Left renal pelvis (tissue), 4 donors: ENCODE measurements at places on chromosomes 6 and 20.

DNA sequence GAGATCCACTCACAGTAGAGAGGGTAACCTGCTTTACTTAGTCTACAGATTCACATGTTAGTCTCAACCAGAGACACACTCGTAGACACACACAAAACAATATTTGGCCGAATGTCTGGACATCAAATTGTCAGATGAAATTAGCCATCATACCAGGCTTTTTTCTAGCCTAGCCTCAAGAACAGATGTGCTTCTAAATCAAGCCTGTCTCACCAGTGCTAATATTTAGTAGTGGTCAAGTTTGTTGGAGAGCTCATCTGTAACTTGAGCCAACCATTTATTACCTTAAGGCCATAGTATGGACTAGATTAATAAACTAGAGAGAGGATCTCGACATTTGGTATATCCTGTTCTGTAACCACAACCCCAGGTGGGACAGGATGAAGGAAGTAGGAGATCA, 1118.8 kb upstream of the MAP3K7 start:
- DNase-seq = no peak

GRCh38 chr6:27568226-27568897, 95.5 kb upstream of the ZNF184 start:
- DNase-seq = no peak

- DNase-seq = no peak
Observed at GRCh38 chr6:32819729-32820128, 2.9 kb upstream of the HLA-DOB start.

DNA sequence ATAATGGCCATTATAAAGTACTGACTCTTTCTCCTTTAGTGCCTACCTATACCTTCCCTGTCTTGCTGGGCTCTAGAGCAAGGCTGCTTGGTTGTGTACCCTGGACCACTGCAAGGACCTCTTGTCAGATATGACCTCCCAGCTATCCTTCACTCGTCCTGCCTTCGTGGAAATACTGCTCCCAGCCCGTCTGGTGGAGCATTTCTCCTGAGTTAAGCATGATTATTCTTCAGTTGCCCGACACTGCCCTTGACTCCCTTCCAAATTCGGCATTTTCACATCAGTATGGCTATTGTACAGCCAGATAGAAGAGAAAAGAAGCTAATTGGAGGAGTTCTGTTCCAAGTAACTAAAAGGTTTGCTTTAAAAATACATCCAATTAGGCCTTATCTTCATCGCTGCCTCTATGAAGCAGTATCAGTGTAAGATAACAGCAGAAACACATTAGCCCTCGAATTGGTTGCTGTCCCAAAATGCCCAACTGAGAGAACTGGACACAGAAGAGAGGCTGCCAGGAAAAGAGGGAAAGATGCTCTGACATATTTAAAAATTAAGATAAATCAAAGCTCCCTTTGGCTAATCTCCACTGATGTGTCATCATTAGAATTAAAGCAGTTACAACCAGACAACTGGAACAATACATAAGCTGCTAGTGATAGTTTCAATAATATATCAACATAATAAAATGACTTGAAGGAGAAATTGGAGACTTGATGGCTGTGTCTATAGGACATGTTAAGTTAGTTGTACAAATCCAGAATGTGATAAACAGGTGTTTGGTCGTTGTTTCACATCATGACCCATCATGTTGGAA, 54.4 kb downstream of the OPRM1 start:
- DNase-seq = no peak

DNA sequence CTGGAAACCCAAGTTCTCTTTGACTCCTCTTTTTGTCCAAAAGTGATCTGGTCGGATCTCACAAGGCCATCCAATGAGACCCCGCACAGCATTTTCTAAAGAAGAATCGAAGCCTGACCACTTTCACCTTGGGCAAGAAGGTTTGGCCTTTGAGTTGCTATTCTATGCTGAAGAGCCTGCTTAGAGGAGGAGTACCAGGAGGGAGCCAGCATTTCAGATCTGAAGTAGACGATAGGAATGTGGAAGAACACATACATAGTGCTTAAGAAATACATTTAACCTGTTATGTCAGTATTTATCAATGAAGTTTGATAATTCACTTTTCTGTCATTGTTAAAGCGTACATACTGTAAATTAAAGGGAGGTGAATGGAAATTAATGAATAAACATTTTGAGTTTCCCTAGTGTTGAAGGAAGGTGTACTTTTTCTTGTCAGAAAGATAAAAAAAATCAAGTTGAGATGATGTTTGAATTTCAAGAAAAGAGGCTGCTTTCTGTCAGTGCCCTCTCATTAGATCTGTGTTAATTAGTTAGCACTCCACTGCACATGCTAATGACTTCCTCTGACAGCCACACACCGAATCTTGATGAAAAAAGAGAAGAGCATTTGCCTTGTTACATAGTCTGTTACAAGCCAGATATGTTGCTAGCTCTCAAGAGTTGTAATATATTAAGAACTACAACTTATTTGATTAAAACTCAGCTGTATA, 10.9 kb upstream of the TDRD6 start:
- DNase-seq = no peak

GRCh38 chr20:57922706-57923105, 212.9 kb upstream of the PMEPA1 start:
- DNase-seq = no peak

DNA sequence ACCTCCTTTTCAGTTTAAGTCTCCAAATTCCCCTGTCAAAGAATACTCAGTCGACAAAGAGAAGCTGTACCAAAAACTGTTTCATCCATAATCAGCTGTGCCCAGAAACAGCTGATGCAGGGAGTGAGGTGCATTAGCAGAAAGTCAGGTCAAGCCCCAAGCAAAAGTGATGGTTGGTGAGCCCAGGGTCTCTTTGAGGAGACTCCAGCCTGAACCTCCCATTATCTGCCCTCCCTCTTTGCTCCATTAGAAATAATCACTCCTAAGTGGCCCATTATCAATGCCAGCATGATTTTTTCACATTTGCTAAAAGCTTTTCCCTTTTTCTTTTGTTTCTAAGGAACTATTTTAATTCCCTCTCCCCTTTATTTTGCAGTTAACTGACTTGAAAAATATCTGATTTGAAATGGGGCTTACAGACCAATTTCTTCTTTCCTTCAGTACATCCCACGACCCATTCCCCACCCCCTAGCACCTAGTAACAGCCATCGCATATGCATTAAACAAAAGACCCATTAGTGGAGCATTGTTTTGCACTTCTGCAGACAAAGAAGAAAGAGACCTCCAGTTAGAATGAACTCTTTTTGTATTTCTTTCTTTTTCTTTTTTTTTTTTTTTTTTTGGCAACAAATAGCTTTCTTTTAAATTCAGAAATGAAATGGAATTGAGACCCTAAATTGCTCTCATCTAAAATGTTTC, 257.0 kb downstream of the GRIK2 start:
- DNase-seq = no peak

GRCh38 chr6:125020385-125020784, 58.1 kb downstream of the RNF217 start:
- no peak for DNase-seq

- no peak for DNase-seq
Observed at GRCh38 chr6:38163186-38164130, 343.9 kb downstream of the ZFAND3 start.

- DNase-seq = no peak
Observed at GRCh38 chr6:132877003-132877402, 62.6 kb downstream of the RPS12 start.

DNA sequence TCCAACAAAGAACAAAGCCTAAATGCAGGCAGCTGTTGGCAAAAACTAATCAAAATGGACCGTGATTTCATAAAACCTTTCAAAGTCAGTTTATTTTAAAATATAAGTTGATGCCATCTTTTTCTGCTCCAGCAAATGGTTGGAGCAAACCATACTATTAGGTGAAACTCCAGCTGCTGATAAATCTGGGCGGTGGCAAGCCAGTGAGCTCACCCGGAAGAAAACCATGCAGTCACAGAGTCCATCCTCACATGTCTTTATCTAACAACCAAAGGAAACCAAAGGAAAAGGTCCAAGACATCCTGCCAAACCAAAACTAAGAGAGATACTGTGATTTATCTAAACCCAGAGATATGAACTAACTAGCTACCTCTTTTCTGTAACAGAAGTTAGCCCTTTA, 72.6 kb downstream of the HIVEP2 start:
- no peak for DNase-seq
